ENCODE measurements at places on chromosomes 5 and 9.

DNA sequence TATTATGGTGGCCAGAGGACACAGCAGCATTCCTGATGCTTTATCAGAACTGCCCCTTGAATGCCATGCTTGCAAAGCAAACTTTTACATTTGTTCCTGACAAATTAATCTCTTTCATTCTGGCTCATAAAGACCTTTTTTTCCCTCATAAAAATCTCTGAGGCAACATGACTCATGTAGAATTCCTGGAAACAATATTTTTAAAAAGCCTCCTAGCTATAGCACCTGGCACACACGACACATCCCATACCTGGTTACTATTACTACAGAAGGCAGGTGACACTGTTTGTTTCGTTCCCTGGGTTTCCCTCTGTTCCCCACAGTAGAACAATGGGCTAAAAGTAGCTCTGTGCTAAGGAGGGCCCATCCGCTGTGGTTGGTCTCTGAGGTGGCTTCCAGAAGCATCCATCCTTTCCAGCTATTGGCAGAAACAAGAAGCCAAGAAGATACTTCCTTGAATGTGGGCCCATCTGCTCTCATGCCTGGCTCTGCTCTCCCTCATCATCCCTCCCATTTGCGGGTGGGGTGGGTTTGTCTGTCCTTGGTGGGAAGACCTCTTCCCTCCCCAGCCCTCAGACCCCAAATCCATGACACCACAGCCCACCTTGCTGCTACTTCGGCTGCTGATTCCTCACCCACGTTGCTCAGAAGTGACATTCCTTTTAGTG lies 59.1 kb downstream of the GALNT12 start:
- no peak for DNase-seq

DNA sequence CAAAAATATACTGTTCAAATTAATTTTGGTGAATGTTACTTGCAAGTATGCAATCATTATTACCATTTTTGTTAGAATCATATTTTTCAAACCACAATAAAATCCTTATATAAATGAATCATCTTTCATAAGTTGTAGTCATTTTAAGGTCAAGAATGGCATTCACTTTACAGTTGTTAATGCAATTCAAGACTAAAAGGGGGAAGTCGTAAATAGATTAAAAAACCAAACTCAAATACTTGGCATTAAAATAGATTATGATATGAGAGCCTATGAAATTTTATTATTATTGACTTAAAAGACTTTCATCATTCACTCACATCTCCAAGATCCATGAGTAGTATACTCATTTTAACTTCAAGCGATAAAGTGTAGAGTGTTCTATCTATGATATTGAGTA lies 11.6 kb downstream of the CDH9 start:
- no peak for DNase-seq

GRCh38 chr9:87641067-87641466 lies 84.9 kb upstream of the CTSL start:
- DNase-seq: no peak

DNA sequence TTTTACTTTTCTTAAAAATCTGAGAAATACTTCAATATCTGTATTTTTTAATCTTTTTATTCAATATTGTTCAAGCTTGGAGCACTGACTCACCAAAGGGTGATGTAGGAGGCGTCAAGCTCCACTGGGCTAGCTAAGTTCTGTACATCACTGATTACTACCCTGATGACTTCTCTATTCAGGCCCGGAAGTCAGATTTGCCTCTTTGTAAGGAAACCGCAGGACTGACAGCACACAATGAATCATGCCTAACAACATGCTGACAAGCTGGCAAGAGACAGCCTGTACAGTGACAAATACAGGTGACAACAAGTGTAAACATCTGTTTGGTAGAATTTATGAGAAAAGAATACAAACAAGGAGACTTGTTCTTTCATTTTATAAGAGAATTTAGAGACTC lies 627.9 kb upstream of the RORB start:
- no peak for DNase-seq

DNA sequence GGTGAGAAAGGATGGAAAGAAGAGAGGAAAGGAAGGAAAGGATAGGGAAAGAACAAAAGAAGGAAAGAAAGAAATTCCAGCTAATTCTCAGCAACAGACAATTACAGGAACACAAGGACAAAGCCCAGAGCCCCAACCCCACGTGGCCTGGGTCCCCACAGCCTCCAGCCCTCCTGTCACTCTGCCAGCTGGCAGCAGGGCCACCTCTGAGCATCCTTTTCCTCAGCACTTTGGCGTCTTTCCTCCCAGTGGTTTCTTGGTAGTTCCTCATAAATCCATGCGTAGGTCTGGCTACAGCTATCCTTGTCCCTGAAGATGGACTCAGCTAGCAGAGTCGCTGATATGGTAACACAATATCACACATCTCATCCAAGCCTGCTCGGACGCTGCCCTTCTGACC lies 28.3 kb downstream of the ADAMTS2 start:
- DNase-seq: no peak

GRCh38 chr9:76644171-76644570 lies 120.1 kb upstream of the PCA3 start:
- no peak for DNase-seq

- no peak for DNase-seq
Measured at GRCh38 chr9:19799784-19800183, 10.9 kb upstream of the SLC24A2 start.

- DNase-seq: no peak
Measured at GRCh38 chr9:17422994-17423680, 155.7 kb upstream of the SH3GL2 start.

GRCh38 chr5:159107308-159107707 lies 7.6 kb upstream of the EBF1 start:
- DNase-seq: no peak

- no peak for DNase-seq
Measured at GRCh38 chr9:95505072-95505716, 11.6 kb downstream of the PTCH1 start.

GRCh38 chr5:39717176-39717897 lies 292.6 kb upstream of the DAB2 start:
- no peak for DNase-seq

DNA sequence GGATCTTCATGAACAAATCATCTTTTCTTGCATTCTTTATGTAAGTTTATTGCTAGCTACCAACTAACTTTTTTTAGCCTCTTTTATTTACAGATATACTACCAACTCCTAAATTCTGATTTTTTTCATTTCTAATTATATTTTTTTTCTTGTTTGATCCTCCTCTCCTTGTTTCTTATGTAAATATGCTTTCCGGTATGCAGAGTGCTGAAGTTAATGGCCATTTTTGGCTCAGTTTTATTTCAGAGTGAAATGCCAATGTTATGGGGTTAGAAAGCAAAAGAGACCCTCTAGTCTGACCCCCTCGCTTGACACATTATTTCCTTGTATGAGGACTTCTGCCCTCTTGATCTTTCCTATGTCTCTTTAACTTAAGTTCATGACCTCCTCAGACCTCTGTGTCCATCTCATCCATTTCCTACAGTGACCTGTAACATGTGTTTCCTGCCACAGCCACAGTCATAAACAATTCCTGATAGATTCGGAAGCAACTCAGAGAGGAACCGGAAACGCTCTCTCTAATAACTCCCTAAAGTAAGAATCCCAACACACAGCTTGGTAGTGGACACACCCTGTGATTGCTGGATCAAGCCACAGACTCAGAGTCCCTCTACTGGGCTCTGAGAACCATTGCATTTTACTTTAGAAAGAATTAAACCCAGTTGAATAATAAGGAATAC lies 42.9 kb upstream of the AFAP1L1 start:
- DNase-seq: no peak

GRCh38 chr5:139383275-139383992 lies at the start of gene SLC23A1:
TSS of gene SLC23A1 (minus strand) at chr5:139383297. CDS start at chr5:139383253, 44 bp downstream.
- DNase-seq: no peak

DNA sequence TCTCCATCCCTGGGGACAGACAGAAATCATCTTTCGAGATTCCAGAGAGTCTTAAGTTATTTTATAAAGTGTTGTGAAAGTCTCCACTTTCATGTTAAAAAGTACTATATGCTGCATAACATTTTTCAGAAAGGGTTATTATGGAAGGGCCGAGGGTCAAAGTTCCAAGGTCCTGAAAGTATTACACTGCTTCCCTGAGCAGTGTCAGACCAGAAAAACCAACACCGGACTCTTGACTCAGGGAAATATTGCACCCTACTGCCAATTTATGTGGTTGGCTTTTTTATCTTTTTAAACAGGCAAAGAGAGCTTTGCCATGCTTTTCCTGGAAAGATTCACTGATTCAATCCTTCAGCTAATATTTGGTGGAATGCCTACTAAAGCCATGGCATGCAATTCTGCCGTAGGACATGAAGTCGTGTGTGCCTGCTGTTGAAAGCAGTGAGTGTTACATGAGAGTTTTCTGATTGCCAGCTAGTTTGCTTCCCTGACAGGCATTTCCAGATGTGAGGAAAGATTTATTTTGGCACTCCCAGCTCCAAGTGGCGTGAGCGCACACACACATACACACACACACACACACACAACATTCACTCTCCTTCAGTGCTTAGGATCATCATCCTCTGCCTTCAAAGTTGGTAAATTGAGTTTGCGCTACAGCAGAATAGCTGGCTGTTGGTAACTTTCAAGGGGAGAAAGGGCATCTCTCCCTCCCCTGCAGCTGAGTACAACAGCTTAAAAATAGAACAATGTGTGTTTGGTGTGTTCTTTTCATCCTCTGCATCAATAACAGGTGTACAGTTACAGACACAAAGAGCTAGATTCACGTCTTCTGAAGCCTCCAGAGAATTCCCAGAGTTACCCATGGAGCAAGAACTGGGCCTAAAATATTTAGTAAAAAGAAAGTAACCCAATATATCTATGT lies 45.6 kb downstream of the SLC1A3 start:
- DNase-seq: no peak

DNA sequence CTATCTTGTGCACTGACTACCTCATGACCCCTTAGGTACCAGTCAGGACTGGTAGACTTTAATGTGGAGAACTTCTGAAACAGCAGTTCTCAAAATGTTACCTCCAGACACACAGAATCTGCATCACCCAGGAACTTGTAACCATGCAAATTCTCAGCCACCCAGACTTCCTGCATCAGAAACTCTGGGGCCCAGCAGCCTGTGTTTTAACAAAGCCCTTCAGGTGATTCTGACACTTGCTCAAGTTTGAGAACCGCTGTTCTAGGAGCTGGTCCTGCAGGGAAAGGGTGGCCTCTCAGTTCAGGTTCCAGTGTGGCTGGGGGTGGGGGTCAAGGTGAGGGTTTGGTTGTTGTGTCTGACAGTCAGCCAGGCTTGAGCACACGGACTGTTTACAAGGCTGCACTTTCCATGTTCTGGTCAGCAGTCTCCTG lies 28.4 kb downstream of the ZFP62 start:
- no peak for DNase-seq

- DNase-seq: no peak
Measured at GRCh38 chr5:127824126-127824525, 120.9 kb downstream of the CCDC192 start.

DNA sequence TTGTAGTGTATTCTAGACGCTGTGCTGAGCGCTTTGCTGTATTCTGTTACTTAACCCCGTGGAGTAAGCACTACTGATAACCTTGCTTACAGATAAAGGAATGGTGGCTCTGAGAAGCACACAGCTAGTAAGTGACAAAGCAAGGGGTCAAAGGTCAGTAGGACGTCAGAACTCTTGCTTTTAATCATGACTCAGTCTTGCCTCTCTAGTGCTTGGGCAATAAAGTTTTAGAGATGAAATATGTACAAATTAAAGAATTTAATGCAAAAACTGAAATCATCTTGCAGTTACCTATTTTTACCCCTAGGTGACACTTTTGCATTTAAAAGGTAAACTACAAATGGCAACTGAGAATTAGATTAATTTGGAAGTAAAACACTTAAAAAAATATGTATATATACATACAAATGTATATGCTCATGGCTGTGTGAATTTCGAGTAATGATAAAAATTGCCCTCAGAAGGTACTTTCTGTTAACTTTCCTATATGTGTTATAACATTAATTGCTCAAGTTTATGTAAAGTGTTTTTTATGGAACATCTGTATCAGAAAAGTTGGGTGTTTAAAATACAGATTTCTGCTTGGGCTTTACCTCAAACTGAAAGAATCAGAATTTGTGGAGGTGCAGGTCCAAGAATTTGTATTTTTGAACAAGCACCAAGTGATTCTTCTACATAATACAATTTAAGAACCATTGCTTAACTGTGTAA lies 175.1 kb upstream of the DAB2 start:
- no peak for DNase-seq

- no peak for DNase-seq
Measured at GRCh38 chr5:79971156-79971555, 19.9 kb downstream of the MTX3 start.

DNA sequence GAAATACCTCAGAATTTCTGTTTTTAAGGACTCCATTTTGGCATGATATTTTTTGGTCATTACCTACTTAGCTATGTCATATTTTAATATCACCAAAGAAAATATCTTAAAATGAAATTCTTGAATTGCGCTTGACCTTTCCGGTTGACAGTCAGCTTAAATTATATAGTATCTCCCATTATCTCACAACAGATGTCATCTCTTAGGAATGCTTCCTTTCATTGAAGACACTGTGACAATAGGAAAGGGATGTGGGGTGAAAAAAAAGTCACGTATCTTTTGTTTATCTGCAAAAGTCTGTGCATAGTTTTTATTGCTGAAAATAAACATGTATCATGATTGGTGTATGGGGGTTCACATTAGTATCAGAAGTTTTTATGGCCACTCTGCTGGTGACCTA lies 105.8 kb downstream of the INVS start:
- no peak for DNase-seq

GRCh38 chr9:132637351-132637750 lies 32.4 kb downstream of the DDX31 start:
- peak; percentile 27 for DNase-seq

DNA sequence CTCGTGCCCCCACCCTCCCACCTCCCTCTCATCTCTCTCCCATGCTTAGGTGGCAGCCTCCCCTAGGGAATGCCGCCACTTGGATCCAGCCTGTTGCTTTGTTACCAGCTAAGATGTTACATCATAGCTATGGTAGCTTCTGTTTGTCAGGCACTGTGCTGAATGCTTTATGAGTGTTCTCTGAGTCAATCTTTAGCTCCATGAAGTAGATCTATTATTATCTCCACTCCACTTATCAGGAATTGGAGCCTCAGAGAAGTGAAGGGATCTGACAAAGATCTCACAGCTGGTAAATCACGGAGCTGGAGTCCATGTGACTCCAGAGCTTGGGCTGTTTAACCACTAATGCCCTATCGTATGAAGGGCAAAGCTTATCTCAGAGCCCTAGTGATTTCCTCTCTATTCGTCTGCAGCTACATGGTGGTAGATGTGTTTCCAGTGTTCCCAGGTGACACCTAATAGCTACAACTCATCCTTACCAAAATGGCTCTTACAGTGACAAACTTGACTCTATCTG lies 54.1 kb downstream of the GARNL3 start:
- DNase-seq: no peak

DNA sequence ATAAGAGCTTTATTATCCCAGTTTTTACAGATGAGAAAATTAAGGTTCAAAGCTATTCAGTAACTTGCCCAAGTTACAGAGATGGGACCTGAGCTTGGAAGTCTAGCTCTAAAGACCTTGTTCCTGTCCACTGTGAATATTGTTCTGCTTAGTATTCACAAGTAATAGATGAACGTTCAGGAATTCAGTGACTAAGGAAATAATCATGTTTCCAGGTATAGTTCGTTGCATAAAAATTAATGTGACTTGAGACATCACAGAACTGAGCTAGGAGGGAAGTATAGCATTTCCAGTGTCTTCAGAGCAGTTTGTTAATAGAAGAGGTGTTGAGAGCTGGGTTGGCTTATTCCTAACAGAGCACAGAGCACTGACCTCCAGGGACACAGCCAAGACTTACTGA lies 136.1 kb downstream of the FGF1 start:
- no peak for DNase-seq
